WERI-Rb-1 (cell line): ENCODE measurements at places on chromosomes 3 and 15.

GRCh38 chr3:109982201-109982600 is 644.9 kb upstream of the DPPA4 start:
- DNase-seq, result no peak

DNA sequence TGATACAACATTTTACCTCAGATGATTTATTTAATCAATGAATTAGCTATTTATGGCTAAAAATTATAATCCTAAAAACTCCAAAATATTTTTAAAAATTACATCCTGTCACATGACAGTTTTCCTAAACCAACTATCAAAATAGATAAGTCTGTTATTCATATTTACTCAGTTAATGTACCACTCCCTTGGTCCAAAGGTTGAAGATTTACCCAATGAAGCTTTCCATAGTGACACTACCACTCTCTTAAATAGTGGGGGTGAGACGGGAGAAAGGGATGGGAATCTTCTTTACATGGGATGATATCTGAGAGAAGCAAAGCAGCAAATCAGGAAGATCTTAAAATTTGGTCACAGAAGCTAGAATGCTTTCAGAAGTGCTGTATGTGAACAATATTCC is 30.5 kb downstream of the XRN1 start:
- no peak for DNase-seq

DNA sequence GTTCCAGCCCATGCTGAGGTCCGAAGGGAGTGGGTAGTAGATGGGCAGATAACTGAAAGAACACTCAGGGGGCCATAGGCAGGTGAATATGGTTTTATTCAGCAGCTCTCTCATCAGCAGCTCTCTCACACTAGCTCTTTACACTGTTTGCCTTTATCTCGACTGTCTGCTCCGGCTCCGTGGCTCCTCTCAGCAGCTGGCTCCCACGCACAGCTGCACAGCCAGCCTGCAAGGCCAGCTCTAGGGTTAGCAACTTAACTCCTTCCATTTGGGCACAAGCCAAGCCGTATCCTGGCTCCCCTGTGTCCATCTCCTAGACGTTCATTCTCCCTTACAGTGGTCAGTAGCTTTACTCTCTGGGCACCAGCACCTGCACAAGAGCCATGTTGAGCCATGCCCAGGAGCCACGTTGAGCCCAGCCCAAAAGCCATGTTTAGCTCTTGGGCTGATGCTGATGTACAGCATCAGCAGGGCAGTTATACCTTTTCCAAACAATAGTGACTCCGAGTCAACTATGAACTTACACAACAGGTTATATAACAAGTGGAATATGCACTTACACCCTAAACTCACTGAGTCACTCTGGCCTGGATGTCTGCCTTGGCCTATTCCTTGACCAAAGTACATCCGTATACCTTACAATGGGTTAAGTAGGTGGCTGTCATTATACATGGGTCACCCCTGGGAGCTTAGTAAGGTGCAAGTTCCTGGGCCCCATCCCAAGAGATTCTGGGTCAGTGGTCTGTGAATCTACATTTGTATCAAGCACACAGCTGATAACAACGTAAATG is 34.6 kb upstream of the TOPAZ1 start:
- no peak for DNase-seq

DNA sequence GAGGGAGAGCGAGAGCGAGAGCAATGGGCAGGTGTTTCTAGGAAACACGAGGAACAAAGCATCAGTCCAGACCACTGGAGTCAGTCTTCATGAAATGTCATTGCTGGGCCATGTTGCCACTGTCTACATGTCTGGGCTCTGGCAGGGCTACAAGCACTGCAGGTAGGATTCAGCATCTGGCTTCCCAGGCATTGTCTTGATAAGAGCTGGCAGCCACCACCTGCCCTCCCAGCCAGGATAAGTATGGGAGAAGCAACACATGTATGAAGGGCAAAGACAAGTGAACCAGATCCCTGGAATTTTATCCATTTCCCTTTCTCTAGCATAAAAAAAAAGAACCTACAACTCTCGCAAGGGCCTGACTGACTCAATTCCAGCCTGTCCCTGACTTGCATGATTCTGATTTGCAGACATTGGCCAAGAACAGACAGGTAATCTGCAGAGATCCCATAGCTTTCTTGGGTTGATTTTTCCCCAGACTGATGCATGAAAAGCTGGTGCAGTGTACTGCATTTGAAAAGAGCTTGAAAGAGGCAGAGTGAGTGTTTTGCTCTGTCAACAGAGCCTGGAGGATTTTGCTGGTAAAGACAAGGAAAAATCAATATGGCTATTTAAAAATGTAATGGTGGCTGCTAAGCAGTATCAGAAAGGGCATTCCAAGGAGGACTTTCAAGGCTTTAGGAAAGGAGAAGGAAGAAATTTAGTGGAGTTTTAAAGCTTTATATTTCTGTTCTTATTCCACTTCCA is 157.2 kb upstream of the MYRIP start:
- no peak for DNase-seq

GRCh38 chr15:63780969-63781368 is 52.8 kb downstream of the HERC1 start:
- DNase-seq, result no peak

DNA sequence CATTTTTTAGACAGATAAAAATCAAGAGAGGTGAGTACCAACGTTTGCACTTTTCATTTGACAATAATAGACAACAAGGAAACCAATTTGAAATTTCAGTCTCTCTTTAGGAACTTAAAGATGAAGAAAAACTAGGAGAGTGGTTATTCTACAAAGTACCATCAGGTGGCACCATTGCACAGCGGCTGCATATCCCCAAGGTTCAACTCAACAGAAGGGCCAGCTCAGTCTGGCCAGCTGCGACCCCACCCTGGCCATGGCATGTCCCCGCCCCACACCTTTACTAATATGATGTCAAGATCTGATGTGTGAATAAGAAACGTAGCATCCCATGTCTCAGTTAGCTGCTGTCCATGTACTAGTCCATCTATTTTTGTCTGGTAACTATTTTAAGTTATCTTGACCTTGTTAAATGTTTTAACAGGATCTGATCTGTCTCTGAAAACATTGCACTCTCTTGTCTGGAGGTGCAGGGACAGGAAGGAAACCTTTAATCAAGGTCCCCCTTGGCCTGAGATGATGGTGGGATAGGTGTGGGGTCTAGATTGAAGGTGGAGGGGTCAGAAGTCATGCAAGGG is 35.5 kb upstream of the CGNL1 start:
- peak; percentile 63 for DNase-seq

DNA sequence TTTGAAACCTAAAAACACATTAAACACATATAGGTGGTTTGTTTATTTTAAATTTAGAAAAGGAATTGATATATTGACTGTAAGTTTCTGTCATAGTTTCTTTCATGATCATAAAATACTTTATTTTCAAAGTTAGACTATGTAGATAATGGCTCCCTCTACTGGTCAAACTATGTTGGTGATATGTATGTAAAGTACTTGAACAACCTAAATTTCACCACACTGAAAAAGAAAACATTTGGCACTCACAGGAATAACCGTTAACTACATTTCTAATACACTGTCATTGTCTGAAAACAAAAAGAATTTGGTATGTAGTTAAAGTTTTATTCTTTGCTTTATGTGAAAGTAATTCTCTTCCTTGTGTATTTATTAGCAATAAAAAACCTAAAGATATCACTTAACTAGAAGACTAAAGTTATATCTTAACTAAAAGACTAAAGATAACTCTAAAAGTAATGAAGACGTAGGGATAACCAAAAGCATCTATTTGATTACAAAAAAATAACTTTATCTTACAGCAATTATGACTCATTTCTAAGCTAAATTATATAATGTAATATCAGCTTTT is 427.5 kb downstream of the VGLL3 start:
- DNase-seq, result no peak

DNA sequence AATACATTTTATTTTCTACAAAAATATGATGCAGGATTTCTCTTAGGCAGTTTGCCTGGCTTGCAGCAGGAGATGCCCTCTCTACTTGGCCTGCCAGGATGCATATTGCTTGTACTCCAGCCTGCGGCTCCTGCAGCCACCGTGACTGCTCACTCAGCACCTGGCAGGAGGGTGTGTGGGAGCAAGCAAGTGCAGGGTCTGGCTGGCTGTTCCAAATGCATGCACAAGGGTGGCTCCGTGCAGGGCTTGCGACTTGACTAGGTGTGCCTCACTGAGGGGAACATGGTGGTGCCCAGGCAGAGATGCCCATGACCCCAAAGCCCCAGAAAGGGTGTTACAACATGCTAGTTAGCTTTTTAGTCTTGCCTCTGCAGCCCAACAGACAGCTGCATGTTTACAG is 1240.2 kb upstream of the ALCAM start:
- no peak for DNase-seq

DNA sequence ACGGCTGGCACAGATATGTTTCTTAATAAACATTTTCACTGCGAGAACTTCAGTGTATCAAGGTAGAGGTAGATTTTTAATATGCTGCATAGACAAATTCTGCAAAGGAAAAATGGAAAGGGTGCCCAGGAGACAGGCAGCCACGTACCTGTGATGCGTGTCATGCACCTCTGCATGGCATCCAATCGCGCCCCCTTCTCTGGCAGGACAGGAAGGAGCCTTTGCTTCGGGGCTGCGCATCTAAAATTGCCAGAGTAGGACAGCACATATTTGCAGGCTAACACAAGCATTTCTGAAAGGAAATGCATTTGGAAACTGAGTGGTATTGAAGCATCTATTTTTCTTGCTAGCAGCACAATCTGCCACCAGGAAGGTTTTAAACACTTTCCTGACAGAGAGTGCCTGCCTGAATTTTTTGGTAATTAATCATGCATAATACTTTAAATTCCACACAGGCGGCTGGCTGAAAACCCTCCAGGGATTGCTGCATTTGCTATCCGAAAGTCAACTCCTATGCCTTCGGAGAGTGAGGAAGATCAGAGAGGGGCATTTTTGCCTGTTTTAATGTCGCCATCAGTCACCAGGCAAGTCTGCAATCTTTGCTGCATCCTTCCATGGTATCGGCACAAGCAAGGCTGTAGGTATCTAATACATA is 165.1 kb upstream of the ATP10A start:
- DNase-seq, result no peak
